Stimulated activated CD4-positive, alpha-beta T cell treated with anti-CD3 and anti-CD28 coated beads, Interleukin-1b, Interleukin-23, amount 100 ng/mL, for 24 hours (primary cell): ENCODE measurements at places on chromosomes 4 and X.

DNA sequence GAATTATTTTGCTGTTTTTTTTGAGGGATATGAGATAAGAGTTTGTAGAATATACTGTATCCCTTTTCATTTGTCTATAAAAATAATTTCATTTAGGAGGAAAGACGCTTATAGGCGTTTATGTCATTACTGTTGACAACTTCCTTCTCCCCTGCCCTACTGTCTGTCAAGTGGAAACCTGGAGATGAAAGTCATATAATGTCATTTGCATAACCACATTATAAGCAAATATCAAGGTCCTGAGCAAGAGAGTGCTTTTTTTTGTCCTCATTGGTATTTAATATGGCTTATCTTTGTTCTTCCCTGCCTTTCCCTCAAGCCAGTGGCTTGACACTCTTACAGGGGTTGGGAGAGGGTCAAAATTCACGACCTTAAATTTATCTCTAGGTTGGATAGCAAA is 55.8 kb downstream of the LRP2BP start:
- no peak for DNase-seq

DNA sequence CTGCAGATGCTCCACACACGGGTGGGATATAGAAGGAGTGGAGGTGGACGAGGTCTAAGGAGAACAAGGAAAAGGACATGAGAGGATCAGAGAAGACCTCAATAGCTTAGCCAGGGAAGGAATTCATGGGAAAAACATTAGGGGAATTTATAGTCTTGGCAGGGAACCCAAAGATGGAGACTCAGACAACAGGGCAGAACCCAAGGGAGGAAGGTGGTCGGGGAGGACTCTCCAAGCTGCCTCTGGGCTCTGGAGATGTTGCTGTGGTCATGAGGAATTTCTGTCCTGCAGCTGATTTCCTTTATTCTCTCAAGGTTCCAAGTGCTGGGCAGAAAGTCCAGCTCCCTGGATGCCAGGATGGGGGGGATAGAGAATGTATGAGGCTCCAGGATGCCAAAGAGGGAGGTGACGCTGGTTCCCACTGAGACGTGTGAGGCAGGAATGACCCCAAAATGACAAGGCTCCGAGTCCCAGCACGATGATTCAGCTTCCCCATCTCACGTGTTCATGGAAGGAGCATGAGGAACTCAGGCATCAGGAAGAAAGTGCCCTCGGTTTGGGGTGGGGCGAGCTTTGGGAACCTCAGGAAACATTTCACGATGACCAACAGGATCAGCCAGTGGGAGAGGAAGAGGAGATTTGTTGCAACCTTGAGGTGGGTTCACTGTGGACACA is 57.0 kb upstream of the PPP2R3B start:
- no peak for DNase-seq

DNA sequence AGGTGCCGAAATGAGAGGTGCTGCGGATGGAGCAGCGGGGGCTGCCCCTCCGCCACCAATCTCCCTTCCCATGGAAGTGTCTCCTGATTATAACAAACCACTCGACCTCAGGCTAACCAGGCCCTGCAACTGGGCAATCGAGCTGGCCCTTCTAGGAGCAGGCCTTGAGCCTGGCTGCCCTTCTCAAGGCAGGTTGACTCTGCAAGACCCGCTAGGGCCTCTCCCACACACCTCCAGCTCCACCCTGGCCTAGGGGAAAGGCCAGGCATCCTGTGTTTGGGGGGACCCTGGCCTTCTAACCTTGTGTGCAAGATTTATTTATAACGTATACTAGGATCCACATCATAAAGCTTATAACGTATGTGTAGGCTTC is 3.7 kb upstream of the BCOR start:
- no peak for DNase-seq

- no peak for DNase-seq
Observed at GRCh38 chr4:188949596-188949995, 810.4 kb downstream of the TRIML1 start.

- no peak for DNase-seq
Observed at GRCh38 chr4:79831701-79832514, 241.1 kb downstream of the ANTXR2 start.

GRCh38 chr4:145097331-145097820 is 620 bp downstream of the ANAPC10 start:
- no peak for DNase-seq

- no peak for DNase-seq
Observed at GRCh38 chr4:121788896-121789295, 12.2 kb upstream of the EXOSC9 start.
